Stimulated activated CD8-positive, alpha-beta memory T cell treated with anti-CD3 and anti-CD28 coated beads, Interleukin-4, amount 100 ng/mL, for 4 hours (primary cell): ENCODE measurements at places on chromosomes 11 and 22.

DNA sequence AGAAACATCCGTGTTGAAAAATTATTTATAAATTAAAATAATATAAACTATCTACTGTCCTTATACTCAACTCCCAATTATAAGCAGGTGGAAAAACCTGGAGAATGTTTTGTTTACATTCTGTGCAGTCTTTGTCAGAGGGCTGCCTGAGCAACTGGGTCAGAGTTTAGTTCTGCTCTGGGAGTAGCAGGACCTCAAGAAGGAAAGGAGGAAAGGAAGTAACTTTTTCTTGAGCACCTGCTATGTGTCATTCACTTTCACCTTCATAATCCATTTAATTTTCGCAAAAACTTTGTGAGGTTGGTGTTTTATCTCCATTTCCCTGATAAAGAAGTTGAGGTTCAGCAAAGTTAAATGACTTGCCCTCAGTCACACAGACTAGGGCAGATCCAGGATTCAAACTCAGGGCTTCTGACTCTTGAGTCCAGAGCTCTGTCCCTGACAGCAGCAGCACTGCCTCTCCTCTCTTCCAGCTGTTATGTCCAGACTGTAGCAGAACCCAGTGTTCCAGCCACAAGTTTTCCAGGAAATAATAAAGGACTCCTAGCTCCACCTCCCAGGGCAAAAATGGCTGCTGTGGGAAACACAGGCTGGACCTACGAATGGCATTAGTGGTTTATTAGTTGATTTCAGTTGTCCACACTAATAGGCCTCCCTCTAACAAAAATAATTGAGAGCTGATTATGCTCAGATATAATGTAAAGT is 6.4 kb downstream of the CD3E start:
- no peak for DNase-seq

GRCh38 chr11:2527621-2528291 is 82.9 kb downstream of the KCNQ1 start:
- DNase-seq, result no peak

DNA sequence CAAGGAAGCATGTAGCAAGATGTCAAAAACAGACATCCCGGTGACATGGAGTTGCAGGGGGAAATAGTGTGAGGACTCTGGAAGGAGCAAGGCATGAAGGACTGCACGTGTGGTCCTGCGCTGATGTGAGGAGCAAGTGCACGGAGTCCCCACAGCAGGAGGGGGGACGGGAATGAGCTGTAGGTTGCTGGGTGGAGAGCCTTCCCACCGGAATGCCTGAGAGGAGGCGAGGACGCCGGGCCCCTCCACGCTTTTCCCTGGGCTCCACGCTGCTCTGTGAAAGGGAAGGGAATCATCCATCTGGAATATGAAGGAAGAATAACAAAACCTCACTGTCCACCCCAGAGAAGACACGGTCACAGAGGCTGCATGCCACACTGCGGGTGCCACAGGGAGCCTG is 23.6 kb upstream of the EFCAB6 start:
- no peak for DNase-seq

DNA sequence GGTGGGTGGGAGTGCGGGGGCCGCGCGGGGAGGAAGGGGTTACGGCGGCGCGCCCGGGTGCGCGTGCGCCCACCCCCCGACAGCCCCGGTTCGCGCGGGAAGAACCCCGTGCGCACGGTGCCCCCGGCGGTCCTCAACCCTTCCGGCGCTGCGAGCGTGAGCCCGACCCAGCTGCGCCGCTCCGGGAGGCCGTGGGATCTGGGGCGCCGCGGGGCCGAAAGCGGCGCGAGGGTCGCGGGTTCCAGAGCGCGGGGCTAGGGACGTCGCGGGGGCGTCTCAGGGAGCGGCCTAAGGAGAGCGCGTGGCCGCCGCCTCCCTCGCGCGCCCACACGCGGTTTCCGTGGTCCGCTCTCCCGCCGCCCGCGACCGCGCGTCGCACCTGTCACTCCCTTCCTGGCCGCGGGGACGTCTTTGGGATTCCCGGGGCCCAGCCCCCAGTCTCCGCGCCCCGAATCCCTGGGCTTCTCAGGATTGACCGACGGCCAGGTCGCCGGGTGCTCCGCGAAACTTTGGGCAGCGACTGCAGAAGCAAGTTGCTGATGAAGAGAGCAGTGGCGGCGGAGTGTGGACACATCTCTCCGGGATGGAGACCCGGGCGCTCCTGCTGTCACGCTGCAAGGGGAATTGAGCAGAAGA is 582 bp downstream of the SREBF2 start:
- DNase-seq, result no peak

- DNase-seq, result no peak
These were observed 30.7 kb downstream of the PDE2A start for GRCh38 chr11:72643547-72643946.

DNA sequence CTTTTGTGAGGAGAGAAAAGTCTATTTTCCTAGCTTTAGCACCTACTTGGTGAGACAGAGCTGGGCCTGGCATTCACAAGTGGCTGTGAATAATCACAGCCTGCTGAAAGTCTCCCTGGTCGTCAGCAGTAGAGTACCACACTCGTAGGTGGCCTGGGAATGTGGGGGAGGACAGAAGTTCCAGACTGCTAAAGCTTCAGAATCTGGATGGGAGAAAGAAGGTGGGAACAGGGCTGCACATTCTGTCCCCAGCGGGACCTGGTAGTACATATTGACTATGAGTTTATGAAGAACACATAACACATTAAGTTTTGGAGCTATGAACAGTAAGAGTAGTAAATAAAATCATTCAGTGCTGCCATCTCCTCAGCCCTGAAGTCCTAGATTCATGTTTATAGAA is 19.0 kb upstream of the LIMK2 start:
- no peak for DNase-seq

DNA sequence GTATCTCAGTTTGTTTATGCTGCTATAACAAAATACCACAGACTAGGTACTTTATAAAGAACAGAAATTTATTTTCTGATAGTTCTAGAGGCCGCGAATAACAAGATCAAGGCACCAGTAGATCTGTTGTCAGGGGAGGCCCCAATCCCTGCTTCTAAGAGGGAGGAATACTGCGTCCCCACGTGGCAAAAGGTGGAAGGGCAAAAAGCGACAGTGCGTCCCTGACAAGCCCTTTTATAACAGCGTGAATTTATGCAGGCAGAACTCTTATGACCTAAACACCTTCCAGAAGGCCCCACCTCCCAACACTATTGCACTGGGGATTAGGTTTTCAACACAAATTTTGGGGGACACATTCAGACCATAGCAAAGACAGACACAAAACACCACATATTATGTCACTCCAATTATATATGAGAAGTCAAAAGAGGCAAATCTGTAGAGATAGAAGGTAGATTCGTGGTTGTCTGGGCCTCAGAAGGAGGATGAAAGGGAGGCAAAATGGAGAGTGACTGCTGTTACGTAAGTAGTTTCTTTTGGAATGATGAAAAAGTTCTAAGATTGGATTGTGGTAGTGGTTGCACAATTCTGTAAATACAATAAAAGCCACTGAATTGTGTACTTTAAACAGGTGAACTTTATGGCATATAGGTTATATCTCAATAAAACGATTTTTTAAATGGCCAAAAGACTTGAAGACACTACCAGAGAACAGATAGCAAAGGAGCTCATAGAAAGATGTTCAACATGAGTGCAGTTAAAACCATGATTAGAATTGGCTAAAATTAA is 30.1 kb upstream of the TNRC6B start:
- no peak for DNase-seq

DNA sequence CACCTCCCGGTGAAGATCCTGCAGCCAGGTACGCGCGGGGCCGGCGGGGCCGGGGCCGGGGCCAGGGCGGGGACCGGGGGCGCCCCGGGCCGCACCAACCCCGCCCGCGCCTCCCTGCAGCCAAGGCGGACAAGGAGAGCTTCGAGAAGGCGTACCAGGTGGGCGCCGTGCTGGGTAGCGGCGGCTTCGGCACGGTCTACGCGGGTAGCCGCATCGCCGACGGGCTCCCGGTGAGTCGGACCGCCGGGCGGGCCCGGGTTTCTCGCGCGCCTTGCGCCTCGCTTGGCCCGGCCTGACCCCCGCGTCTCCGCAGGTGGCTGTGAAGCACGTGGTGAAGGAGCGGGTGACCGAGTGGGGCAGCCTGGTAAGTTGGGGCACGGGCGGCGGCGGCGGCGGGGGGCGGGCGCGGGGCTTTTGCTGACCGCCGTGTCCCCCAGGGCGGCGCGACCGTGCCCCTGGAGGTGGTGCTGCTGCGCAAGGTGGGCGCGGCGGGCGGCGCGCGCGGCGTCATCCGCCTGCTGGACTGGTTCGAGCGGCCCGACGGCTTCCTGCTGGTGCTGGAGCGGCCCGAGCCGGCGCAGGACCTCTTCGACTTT is 531 bp downstream of the PIM3 start:
- DNase-seq, result no peak

DNA sequence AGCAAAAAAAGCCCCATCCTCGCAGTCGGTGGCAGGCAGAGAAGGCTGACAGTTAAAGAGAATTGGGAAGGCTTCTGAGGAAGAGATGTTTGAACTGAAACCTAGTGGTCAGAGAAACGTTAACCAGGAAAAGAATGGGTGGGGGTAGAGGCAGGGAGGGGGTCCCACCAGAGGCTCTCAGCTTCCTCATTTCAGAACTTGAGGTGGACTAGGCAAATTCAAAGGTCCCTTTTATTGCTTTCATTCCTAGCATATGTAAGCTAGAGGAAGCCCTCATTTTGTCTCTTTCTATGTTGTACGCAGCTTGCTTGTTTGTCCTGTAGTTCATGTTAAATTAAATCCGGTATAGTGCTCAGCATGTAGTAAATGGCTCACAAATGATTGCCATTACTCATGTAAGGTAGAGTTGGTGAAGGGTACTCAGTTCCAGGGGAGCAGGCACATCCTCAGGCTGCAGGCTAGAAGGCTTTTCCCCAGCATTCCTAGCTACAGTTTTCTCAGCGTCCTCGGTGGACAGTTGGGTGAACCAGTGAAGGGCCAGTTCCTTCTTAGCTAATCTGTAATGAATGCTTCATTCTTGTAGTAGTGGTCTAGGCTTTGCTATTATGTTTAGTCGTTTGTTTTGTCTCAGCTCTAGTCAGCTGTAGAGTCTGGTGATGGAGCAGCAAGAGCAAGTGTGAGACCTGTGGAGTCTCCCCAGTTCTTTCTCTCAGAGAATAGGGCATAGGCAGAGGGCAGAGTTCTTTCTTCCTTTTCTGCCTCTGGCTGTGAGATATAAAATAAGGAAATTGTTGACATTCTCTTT is 58.6 kb downstream of the UVRAG start:
- no peak for DNase-seq

DNA sequence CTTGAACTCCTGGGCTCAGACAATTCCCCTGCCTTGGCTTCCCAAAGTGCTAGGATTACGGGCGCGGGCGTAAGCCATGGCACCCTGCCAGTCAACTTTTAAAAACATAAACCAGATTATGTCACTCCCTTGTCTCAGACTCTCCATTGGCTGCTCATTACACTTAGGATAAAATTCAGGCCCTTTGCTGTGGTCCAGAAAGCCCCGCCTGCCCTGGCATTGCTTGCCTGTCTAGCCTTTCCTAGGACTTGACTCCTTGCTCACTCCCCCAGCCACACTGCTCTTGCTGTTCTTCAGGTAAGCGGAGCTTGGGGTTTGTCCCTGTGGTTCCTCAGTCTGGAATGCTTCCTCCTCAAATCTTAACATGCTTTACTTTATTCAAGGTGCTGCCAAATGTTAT is 30.5 kb downstream of the DIXDC1 start:
- no peak for DNase-seq

- no peak for DNase-seq
These were observed 203.6 kb upstream of the CHORDC1 start for GRCh38 chr11:90426442-90426841.

DNA sequence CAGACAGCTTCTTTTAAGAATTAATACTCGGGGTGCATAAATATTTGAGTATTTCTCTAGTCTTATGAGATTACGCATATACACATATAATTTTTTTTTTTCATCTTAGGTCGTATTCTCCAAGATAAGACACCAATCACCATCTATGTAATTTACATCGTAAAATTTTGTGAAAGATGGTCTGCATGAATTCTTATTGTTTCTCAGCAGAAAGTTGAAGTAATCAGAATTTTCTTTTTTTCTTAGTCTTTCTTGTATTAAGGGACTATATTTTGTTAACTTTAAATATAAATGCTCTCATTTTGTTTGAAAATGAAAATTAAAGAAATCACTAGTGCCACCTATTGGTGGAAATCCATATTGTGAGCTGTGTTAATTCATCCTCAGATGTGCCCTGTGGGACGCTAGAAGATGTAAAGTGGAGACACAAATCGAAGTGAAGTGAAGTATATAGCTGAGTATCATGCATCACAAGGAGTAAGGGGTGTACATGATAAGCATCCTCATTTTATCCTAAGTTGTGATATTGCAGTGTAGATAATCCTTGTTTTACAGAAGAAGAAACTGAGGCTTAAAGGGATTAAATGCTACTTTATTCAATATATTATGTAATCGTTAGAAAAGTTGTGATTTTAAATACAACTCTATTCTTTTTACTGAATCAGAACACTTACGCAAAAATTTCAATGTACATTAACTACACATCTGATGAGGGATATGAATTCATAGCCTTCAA is 2084.3 kb downstream of the LRRC4C start:
- DNase-seq, result no peak

GRCh38 chr22:27382947-27383346 is 418.6 kb downstream of the MN1 start:
- DNase-seq, result no peak

DNA sequence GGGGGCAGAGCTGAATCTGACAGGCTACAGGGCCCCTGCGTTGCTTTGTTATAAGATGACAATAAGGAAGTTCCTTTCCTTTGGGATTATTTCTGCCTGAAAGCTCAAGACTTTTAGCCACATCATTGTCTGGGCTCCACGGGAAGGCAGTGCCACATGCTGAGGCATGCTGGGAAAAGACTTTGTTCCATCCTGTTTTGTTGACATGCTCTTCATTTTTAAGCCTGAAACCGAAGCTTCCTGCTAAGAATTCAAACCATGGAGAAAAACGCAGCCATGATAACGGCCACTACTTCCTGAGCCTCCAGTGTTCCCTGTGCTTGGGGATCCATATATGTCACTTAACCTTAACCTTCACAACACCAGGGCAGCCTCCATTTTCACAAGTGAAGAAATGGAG is 5.5 kb upstream of the TCF20 start:
- no peak for DNase-seq

DNA sequence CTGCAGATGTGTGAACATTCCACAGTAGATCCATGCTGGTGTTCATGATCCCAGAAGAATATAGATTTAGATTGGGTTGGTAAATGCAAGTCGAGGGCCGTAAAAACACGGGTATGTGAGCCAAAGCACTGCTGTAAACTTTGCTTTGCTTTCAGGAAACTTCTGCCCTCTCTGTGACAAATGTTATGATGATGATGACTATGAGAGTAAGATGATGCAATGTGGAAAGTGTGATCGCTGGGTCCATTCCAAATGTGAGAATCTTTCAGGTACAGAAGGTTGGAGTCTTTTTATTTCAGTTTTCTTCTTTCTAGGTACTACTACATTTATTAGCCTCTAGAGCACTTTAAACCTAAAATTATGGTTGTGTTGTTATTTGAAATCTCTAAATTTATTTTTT is 36.2 kb upstream of the TTC36 start:
- DNase-seq, result no peak

DNA sequence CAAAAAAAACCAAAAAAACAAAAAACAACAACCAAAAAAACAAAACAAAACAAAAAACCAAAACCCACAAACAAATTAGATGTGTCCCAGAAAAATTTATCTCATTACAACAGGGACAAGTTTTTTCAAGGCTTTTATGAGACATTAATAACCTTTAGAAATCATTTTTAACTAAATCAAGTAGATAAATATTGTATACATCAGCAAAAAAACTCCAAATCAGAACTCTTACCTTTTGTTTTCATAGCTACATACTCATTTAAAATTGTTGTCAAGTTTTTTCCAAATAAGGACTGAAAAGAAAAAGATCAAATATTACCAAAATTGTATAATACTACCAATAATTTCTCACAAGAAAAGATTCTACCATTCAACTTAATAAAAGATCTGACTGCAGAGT is 28.7 kb downstream of the NPAT start:
- no peak for DNase-seq

GRCh38 chr11:78418584-78419211 is 1.1 kb upstream of the GAB2 start:
- DNase-seq, result no peak
